RKO (cell line): ENCODE measurements at places on chromosomes 16 and 17.
A peak's percentile ranks its signal among the peaks of the same experiment; 100 is the strongest.

DNA sequence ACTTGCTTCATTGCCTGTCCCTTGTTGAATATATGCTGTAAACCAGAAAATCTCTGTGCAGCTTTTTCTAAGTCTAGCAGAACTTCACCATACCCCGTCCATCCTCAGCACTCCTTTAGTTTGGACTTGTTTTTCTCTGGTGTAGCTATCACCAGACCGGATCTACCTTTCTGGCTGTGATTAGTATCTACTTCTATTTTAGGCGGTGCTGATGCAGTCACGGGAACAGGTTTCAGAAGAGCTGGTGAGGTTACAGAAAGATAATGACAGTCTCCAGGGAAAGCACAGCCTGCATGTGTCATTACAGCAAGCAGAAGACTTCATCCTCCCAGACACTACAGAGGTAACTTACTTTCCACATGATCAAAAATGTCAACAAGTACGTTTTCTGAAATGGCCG is 46.4 kb downstream of the NUP88 start:
- no peak for DNase-seq

DNA sequence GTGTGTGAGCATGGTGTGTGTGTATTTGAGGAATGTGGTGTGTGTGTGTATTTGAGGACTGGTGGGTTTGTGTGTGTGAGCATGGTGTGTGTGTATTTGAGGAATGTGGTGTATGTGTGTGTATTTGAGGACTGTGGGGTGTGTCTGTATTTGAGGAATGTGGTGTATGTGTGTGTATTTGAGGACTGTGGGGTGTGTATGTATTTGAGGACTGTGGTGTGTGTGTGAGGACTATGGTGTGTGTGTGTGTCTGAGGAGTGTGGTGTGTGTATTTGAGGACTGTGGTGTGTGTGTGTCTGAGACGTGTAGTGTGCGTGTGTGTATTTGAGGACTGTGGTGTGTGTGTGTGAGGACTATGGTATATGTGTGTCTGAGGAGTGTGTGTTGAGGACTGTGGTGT is 18.0 kb upstream of the CACNG1 start:
- no peak for DNase-seq

GRCh38 chr16:21083729-21084268 is 66.8 kb downstream of the DNAH3 start:
- DNase-seq, result peak; percentile 39

GRCh38 chr17:2897605-2898004 is 101.4 kb downstream of the RAP1GAP2 start:
- no peak for DNase-seq

DNA sequence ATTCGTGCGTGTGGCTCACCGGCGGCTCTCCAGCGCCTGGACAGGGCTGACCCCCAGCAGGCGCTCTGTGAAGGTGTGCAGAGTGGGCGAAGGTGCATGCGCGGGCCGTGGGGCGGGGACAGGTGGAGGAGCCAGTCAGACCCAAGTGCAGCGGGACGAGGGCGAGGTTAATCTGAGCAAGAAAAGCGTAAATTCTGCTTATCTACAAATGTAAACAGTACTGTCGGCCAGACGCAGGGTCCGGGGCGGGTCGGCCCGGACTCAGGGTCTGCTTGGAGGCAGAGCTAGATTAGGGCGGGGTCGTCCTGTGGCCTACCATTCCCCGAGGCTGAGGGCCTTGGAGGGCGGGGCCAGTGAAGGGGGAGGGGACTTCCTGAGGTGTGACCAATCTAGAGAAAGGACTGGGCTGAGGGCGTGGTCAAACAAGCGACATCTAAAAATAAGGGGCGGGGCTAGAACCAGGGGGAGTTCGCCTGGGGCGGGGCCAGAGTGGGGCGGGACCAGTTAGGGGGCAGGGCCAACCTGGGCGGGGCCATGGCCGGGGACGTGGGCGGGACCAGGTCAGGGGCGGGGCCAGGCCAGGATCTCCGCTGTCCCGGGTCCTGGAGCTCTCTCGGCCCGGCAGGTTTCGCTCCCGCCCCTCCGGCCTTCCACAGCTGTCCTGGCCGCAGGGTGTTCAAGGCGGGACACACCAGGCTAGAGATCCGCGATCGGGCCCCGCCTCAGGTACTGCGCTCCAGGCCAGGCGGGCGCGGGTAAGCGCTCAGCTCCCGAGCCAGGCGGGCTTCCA is at the start of gene SEC14L5:
SEC14L5 (plus strand) TSS at position 611 of the 790 bp plus-strand sequence. CDS start 994 bp downstream, outside the sequence.
- peak; percentile 95 for DNase-seq

DNA sequence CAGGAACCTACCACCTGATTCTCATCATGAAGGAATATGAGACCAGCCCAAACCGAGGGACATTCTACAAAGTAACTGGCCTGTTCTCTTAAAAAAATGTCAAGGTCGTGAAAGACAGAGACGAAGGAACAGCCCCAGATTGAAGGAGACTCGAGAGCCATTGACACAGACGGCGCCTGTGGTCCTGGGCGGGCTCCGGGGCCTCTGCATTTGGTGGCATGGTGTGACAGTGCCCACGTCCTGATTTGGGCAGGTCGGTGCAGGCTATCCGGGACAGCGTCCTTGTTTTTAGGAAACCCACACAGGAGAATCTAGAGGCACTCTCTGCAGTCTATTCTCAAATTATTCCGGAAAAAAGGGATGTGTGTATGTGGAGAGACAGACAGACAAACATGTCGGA is 64.1 kb downstream of the ADCY9 start:
- DNase-seq, result no peak

GRCh38 chr17:66717641-66718058 is 117.3 kb upstream of the CACNG5 start:
- no peak for DNase-seq

DNA sequence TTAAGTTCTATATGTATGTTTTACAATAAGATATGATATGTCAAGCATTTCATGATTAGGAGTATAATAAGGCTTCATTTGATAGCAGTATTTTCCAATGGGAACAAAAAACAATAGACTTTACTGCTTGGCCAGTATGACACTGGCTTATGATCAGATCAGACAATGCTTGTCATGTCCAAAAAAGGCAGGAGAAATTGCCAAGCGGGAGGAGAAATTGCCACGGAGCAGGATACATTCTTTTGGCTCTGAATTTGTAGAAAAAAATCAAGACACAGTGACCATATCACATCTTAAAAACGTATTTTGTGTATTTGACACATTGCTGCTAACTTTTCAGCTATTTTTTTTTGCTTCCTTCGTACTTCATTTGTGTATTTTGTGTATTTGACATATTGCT is 404.1 kb downstream of the CNTNAP4 start:
- no peak for DNase-seq

DNA sequence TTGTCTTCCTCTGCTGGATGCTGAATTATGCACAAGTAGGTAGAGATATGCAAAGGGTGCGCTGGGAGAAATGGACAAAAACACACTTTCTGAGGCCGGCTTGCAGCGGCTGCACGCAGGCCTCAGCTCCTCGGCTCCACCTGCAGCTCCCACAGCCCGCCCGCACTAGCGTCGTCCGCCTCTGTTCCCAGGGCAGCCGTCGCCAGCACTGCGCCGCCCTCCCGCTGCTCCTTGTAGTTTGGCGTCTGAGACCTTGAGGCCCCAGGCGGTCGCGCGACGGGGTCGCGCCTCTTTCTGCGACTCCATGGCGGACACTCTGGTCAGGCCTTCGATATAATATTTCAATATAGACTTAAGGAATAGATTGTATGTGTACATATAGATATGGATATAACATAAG is 24.8 kb downstream of the SLFN12 start:
- DNase-seq, result no peak

DNA sequence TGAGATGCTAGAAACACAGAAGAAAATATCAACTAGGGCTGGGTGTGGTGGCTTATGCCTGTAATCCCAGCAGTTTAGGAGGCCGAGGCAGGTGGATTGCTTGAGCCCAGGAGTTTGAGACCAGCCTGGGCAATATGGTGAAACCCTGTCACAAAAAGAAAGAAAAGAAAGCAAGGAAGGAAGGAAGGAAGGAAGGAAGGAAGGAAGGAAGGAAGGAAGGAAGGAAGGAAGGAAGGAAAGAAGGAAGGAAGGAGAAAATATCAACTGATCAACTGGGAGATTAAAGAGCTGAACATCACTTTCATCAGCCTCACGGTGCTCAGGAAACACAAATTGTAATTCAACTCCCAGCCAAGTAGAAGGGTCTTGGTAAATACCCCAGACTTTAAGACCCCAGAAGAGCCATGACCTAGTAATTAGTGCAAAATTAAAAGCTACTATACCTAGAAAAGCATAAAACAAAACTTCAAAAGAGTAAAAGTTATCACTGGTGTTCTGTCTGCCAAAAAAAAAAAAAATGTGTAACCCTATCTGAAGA is 27.8 kb upstream of the SLFN13 start:
- no peak for DNase-seq

GRCh38 chr17:78637146-78637545 is 60.0 kb upstream of the DNAH17 start:
- DNase-seq, result no peak

GRCh38 chr16:56869513-56870275 is 4.7 kb downstream of the SLC12A3 start:
- peak; percentile 38 for DNase-seq

DNA sequence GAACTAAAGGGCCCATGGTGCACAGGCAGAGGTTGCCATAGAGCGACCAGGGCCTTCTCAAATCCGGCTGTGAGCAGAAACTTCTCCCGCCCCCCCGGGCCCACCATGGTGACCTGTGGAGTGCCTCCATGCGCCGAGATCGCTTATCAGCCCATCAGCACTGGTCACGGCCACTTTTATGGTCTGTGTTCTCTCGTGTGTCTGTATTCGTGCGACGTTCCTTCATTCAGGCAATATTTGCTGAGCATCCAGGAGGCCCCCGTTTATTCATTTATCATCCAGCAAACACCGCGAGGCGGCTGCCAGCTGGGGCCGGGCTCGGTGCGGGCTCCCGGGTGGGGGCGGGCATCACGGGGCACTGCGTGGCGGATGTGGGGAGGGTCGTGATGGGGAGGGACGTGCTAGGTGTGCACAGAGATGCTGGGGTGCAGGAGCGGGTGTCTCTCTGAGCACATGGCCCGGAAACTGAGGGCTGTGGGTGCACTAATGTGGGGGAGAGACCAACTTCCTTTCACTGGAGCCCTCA is 88.0 kb upstream of the CBX4 start:
- no peak for DNase-seq

GRCh38 chr16:17431012-17431411 is 39.7 kb downstream of the XYLT1 start:
- no peak for DNase-seq

GRCh38 chr16:54062361-54063278 is 224.0 kb downstream of the IRX3 start:
- no peak for DNase-seq

DNA sequence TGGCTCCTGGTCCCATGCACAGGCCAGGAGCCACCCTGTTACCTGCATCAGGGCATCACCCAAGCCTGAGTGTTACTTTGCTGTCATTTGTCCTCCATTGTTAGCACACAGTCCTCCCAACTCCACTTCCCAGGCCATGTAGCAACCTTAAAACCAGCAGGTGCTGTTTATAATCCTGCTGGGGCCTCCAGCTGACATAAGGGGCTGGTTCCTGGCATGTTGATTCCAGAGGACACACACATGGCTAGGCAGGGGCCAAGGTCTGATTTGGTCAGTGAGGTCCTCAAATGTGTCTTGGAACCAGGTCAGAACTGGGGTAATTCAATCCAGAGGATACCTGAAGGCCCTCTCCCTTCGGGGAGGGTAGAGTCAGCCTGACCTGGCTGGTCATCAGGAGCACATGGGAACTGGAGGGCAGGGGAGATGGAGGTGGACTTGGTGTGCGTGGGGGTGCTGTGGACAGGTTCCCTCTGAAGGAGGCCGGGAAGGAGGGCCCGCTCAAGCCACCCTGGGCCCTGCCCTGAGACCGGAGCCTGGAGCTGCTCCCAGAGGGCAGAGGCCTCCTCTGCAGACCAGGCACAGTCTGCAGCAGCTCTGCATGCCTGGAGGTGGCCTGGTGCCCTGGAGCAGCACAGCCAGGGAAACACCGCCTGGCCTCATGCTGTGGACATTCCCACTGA is 6.6 kb downstream of the ADORA2B start:
- no peak for DNase-seq

DNA sequence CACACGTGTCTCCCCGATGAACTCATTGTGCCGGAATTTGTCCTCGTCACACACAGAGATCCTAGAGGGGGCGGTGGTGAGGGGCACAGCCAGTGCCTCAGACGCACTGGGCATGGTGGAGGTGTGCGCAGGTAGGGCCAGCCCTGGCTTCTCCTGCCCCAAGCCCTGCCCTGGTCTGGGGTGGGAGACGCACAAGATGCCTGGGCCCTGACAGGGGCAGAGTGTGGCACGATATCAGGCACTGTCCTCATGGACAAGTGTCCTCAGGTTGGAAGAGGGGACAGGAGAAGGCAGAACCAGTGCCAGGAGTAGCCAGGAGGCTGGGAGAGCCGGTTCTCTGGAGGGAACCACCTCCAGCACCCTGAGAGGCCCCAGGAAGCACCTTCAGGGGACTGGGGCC is 20.0 kb downstream of the DOC2B start:
- no peak for DNase-seq

GRCh38 chr17:44820631-44821212 is 9.4 kb downstream of the GJC1 start:
- peak; percentile 94 for DNase-seq

DNA sequence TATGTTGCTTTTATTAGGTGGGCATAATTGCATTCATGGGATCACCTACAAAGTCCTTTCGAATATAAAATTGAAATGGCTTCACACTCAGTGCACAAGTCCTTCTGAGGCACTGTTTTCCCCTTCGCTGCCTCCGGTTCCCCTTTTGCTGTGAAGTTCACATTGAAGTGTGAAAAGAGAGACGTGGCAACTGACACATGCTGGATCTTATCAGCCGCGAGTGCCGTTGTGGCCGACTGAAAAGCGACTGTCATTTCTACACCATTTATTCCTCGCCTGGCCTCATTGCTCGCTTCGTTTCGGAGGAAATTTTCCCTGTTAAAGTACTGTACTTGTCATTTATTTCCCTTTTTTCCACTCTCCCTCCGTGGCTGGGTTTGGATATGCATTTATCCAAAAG is 423.5 kb downstream of the MAF start:
- DNase-seq, result no peak

- DNase-seq, result no peak
Measured at GRCh38 chr17:80656590-80656989, 112.0 kb downstream of the RPTOR start.

GRCh38 chr17:10758062-10758461 is 28.2 kb upstream of the TMEM220 start:
- DNase-seq, result no peak

DNA sequence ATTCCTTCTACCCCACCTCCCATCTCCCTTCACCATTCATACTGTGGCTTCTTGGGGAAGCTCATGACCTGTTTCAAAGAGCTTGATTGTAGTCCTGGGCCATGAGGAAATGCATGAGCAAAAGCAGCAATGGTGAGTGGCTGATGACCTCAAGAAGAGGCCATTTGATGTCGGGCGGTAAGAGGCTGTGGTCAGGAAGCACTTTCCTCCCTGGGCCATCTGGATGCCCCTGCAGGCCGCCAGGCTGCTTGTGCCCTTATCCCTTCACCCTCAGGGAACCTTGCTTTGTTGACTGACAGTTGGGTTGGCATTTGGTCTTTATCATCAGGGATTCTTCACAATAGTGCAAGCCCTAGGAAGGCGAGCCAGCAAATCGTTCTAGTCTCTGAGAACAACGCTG is 78.3 kb upstream of the TBX2 start:
- no peak for DNase-seq
